Endothelial cell (in vitro differentiated cells): ENCODE measurements at places on chromosomes 2 and 18.

DNA sequence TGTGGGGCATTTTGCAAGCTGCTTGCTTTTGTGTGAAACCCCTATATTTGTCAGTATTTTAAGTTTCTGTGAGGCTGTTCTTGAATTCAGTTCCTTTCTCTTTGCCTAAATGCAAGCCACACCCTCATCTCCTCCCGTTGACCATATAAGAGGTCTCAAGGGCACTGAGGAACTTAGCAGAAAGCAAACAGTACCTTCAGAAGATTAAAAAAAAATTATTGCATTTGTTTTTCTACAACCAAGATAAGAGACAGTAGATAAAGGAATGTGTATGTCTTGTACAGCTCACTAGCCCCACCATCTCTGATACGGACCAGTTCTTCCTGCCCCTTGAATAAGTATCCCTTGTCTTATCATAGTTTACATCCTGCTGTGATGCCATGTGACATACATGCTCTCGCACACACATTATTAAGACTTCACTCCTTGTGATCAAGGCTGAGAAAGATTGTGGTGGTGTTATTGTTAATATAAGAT is 64.2 kb downstream of the NPAS2 start:
- DNase-seq = no peak

- DNase-seq = no peak
Observed at GRCh38 chr2:95292623-95293260, 4.4 kb upstream of the KCNIP3 start.

DNA sequence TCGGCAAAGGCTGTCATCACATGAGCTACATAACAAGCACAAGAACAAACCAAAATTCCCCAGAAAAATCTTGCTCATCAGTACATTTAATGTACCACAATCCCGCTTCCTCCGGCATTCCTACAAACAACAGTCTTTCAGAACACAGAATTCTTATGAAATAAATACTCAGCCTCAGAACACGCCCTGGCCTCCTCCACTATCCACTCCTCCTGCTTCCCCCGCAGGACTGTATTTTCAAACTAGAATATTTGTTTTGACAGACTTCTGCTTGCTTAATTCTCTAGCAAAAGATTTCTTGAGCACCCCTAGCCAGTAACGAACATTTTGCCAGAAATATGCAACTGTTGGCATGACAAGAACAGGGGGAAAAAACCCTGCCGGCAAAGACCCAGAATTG is 131.2 kb downstream of the THADA start:
- no peak for DNase-seq

GRCh38 chr18:79944746-79945117 is 6.7 kb downstream of the SLC66A2 start:
- no peak for DNase-seq

DNA sequence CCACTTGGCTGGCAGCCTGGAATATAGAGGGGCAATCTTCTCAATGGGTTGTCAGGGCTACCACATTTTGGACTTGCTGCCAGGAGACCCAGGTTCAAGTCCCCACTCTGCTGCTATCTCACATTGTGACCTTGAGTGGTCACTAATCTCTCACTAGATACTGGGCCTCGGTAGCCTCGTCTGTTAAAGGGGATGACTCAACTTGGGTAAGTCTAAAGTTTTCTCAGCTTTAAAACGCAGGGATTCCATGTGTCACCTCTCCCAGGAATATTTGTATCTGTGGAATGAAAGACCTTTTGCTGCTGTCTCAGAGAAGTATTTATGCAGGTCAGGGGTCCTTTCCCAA is 86.3 kb downstream of the SEMA4F start:
- DNase-seq = no peak

- no peak for DNase-seq
Observed at GRCh38 chr2:119537792-119538191, 6.5 kb upstream of the CFAP221 start.

DNA sequence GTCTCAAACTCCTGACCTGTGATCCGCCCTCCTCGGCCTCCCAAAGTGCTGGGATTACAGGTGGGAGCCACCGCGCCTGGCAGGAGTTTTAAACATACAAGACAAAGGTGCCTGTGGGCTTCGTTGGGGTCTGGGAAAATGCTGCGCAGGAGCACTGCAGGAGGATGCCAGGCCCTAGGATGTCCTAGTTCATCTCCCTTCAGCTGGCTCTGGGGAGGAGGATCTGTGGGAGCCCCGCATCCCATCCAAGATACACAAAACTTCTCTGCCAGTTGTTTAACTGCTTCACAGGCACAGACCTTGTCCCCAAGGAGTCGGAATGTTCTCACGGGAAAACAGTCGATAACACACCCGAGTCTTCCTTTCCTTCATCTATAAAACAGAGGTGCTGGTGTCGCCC is 89.1 kb downstream of the POLR1A start:
- no peak for DNase-seq

DNA sequence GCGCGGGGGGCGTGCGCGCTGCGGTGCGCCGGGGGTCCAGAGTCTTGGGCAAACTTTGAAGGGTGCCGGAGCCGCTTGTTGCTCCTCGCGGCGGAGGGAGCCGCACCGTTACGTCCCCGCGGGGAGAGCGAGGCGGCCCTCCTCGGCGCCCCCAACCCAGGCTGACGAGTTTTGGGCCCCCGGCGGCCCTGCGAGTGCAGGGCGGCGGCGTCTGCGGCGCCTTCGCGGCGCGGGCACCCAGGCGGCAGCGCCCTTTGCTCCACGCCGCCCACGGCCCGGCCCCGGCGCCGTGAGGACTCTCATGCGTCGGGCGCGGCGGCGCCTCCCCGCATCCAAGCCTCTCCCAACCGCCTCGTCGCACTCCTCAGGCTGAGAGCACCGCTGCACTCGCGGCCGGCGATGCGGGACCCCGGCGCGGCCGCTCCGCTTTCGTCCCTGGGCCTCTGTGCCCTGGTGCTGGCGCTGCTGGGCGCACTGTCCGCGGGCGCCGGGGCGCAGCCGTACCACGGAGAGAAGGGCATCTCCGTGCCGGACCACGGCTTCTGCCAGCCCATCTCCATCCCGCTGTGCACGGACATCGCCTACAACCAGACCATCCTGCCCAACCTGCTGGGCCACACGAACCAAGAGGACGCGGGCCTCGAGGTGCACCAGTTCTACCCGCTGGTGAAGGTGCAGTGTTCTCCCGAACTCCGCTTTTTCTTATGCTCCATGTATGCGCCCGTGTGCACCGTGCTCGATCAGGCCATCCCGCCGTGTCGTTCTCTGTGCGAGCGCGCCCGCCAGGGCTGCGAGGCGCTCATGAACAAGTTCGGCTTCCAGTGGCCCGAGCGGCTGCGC is 814 bp downstream of the FZD7 start:
- peak; percentile 35 for DNase-seq

GRCh38 chr2:236525411-236525997 is 44.1 kb upstream of the ACKR3 start:
- DNase-seq = no peak

DNA sequence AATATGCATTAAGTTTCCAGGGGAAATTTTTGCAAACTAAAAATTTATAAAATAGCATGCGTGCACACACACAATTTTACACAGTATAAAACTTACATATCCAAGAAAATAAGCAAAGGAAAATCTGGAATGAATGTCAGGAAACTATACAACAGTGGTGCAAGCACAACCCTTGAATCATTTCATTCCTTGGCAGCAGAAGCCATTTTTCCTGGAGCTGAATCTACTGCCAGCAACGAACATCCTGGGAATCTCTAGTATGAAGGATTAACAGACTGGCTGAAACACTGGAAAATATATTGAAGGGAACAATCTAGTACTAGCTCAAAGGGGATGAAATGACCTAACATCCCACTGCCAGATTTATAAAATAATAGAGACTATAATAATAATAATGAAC is 235.3 kb downstream of the DYM start:
- no peak for DNase-seq

GRCh38 chr2:230564805-230565779 is 147.6 kb upstream of the CAB39 start:
- no peak for DNase-seq

DNA sequence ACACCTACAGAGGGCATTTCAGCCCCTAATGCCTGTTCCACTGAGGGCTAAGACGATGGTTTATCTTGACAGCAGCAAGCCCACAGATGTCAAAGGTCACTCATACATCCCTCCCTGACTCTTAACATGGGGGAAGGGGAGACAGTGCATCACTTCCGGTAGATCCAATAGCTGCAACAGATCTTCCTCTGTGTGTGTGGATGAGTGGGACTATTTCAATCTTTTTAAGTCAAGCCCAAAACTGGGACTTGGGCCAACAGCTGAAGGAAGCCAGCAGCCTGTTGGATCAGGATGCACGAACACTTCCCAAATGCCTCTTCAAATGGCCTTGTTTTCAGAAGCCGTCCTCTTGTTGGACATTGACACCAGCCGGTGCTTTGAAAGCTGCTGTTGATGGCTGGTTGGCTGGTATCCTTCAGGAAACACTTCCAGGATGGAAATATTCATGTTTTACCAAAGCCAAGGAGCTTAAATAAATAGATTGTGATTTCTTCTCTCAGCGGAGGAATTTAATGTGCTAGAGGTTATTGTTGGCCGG is 59.2 kb downstream of the IL1R2 start:
- DNase-seq = no peak
